ENCODE measurements at places on chromosomes 7 and 10.

DNA sequence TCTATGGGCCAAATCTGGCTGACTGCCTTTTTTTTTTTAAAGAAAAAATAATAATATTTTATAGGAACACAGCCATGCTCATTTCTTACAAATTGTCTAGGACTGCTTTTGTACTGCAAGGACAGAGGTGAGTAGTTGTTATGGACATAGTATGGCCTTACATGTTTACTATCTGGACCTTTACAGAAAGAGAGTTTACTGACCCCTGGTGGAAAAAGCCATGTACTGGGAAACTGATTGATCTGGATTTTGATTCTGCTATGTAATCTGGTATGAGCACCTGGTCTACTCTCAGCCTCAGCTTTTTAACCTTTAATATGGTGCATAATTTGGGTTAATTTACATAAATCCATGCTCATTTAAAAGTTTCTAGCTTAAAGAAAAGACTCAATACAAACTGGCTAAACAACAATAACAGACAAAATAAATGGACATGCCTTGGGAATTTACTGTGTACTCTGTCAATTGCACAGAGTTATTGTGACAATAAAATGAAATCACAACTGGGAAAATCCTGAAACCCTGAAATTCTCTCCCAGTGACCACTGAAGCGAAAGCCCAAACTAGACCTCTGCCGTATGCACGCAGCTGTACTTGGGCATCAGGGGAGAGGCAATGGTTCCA, 260.7 kb downstream of the BMPER start:
- DNase-seq, result no peak

- DNase-seq, result no peak
These were observed 144.1 kb downstream of the TCF7L2 start for GRCh38 chr10:113094114-113094486.

GRCh38 chr7:68813551-68814080, 784.7 kb upstream of the AUTS2 start:
- no peak for DNase-seq

DNA sequence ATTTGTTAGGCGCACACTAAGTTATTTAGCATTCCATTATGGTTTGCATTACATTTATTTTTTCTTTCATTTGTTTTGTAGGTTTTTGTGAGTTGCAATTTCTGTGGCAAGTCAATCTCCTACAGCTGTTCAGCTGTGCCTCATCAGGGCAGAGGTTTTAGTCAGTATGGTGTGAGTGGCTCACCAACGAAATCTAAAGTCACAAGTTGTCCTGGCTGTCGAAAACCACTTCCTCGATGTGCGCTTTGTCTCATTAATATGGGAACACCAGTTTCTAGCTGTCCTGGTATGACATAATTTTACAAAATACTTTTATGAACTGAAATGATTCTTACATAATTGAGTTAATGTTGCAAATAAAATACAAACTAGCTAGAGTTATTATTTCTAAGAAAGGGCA, 29.5 kb downstream of the MIOS start:
- no peak for DNase-seq

GRCh38 chr7:49074538-49074937, 150.2 kb downstream of the CDC14C start:
- no peak for DNase-seq

All from tibial artery (tissue), 4 donors.